T-helper 22 cell (primary cell): ENCODE measurements at places on chromosomes 1 and 21.
A peak's percentile ranks its signal among the peaks of the same experiment; 100 is the strongest.

- DNase-seq = no peak
These were observed 474 bp downstream of the FCRLA start for GRCh38 chr1:161707503-161707902.

- peak; percentile 43 for DNase-seq
These were observed at the start of gene CD48 for GRCh38 chr1:160711602-160712311. Gene CD48, minus strand, starts transcription at chr1:160711822. Its CDS starts 59 bp downstream, at chr1:160711763.

GRCh38 chr1:56399795-56400194, 179.6 kb downstream of the PLPP3 start:
- no peak for DNase-seq

DNA sequence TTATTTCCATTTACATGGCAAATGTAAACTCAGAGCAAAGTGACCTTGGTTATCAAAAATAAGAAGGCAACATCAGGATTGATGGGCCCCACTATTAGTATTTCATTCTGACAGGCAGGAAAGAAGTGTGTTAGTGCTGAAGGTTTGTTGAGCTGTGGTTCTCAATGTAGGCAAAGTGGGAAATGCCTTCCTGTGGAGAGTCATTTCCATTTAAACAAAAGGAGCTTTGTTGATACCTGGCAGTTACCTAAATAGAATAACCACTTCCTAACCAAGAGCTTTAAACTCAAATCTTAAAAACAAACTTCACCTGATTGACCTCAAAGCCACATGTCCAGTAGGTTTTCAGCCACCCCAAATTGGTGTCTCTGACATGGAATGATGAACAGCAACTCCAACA, 579.9 kb upstream of the BEND5 start:
- no peak for DNase-seq

DNA sequence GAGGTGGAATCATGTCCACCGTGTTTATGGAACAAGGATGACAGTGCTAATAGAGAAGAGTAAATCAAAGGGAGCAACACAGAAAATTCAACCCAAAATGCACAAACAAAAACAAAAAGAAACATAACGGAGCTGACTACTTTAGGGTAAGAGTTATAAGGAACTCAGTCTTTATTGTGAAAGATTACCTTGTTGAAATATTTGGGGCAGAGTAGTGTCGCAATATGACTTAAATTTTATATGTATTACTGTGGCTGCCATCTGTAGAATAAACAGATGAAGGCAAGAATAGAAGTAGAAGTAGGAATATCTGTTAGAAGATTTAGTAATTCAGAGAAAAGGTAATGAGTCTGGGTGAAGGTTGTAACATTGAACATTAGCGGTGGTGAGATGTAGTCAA, 913.9 kb downstream of the BRINP3 start:
- no peak for DNase-seq

GRCh38 chr1:205926213-205926612, 17.0 kb downstream of the SLC26A9 start:
- DNase-seq = no peak

DNA sequence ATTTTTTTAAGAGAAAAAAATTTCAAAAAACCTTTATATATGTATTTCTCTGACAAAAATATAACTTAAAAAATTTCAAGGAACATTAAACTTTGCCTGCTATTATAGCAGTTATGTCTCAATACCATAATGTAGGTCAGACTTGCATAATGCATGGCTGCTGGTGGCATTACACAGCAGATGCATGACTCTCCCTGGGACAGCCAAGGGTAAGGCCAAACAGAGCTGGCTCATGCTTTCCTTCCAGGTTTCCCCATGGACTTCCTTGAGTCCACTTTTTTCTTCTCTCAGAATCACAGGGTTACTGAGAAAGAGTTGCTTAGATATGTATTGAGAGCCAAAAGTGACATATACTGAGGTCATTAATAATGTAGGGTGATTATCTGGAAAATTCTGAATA, 43.7 kb downstream of the RHOU start:
- DNase-seq = no peak

GRCh38 chr1:53332186-53332564, 4.3 kb upstream of the LRP8 start:
- no peak for DNase-seq

DNA sequence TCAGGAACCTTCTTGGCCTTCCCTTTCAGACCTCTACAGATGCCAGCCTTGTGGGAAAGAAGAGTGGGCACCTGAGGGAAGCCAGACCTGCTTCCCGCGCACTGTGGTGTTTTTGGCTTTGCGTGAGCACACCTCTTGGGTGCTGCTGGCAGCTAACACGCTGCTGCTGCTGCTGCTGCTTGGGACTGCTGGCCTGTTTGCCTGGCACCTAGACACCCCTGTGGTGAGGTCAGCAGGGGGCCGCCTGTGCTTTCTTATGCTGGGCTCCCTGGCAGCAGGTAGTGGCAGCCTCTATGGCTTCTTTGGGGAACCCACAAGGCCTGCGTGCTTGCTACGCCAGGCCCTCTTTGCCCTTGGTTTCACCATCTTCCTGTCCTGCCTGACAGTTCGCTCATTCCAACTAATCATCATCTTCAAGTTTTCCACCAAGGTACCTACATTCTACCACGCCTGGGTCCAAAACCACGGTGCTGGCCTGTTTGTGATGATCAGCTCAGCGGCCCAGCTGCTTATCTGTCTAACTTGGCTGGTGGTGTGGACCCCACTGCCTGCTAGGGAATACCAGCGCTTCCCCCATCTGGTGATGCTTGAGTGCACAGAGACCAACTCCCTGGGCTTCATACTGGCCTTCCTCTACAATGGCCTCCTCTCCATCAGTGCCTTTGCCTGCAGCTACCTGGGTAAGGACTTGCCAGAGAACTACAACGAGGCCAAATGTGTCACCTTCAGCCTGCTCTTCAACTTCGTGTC, 995 bp upstream of the ZBTB48 start:
- DNase-seq = no peak

- DNase-seq = no peak
These were observed 44.8 kb downstream of the RIMS3 start for GRCh38 chr1:40620586-40621210.

DNA sequence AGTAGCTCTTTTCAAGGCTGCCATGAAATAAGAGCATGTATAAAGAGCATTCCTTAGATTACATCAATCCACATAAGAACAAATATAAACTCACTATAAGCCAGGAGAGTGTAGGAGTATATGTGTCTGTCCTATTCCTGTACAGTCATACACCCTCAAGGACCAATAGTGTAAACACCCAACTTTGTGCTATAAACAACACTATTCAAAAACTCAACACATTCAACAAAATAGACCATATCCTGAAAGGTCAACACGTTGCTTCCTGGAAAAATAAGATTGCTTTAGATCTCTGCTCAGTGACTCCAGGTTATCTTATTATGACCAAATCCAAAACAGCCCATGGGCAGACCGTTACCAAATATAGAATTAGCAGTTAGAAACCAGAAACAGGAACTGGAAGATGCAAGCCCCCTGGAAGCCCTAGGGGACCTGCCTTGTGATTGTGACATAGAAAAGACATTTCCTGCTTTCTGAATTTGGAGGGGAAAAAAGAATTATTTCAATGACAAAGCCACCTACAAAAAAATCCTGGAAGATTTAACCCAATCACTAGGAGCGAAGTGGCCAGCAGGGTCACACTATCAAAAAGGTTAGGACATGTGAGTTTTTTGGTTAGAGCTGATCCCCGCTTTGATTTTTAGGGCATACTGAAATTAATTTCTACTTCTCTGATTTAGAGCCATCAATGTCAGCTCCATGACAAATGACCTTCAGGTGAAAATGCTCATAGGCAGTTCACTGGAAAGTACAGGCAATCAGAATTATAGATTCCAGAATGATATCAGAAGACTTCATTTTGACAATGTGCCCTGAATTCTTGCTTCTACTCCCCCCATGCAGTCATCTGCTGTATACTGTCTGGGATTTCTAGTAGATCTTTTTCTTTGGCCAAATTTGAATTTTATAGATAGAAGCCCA, 59.9 kb downstream of the LRRC8C start:
- DNase-seq = no peak

- DNase-seq = no peak
These were observed 62.1 kb downstream of the GNG12 start for GRCh38 chr1:67771152-67771551.

GRCh38 chr21:34936371-34936789, 112.7 kb downstream of the RUNX1 start:
- DNase-seq = no peak

DNA sequence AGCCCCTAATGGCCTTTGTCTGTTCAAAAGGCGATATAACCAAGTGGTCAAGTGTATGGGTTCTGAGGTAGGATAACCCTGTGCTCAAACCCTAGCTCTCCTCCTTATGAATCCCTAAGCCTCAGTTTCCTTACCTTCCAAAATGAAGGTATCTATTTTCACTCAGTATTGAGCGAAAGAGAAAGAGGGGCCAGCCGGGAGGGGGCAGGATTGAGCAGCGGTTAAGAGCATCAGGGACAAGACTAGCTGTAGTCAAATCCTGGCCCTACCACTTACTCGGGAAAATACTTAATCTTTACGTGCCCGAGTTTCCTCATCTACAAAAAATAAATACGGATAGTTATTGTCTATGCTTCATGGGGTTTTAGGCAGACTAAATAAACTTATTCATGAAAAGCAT, 25.7 kb downstream of the LY9 start:
- no peak for DNase-seq

DNA sequence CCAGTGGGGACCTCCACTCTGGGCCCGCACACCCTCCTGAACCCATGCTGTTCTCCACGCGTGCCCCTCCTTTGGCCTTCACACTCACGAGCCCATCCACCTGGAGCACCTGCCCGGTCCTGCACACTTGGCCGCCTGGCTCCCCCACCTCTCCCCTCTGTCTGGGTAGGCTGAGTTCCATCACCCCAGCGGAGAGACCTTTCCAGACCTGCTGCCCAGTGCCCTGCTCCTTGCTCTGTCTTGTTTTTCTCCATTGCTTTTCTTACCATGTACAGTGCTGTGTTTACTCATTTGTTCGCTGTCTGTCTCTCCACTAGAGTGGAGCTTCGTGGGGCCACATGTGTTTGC, 351.0 kb upstream of the VAMP3 start:
- DNase-seq = no peak

DNA sequence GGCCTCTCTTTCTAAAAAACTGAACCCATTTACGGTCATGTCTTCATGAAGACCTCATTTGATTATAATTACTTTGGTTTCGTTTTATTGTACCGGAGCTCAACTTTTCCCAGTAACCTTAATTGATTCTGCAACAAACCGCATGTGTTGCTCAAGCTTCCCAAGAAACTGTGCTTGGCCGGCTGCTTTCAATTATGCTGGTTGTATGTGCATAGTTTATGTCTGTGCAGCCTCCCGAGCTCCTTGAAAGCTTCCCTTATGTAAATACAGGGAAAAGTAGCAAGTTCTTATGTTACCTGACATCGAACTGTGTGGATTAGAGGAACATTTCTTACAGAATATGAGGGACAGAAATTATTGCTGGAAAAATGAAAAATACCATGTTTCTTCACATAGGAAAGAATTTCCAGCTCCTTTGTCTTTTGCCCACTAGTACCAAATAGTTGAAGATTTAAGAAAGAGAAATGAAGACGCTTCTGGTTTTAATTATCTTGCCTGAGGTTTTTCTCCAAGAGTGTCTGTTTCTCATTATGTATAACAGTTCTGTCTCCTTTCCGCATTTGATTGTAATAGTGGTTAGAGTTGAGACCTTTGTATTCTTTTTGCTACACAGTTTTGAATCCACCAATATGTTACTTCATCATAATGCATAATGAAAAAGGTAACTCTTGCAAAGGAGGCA, 2.1 kb downstream of the VCAM1 start:
- no peak for DNase-seq

GRCh38 chr1:177338376-177338775, 167.6 kb downstream of the BRINP2 start:
- no peak for DNase-seq

- DNase-seq = no peak
These were observed 184.5 kb downstream of the CAMTA1 start for GRCh38 chr1:6969762-6970161.

DNA sequence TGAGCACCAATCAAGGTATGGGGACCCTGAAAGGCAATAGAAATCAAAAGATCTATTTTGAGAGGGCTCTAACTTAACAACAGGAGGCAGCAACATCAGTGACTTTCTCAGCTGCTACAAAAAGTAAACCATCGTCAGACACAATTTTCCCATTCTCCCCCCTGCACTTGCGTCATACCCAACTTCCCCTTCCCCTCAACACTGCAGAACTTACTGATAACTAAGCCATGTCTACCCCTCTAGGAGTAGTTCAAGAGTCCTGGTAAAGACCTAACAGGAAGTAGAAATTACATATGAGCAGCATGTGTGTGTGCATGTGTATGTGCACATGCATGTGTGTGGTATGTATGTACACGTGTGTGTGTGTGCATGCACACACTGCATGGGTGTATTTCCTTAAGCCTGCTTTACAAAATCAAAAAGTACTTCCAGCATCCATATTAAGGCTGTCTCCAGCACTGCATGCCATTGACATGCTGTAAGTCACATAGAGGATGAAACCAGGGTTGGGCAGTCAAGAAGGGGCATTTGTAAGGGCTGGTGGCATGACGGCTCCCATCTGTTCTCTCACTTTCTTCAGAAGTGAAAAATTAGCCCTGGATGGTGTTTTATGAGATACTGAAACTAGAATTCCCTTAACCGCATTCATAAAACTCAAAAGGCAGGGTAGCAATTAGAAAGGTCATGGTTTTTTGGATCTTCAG, 460.1 kb upstream of the RUNX1 start:
- no peak for DNase-seq

GRCh38 chr1:215439549-215439948, 127.6 kb upstream of the KCTD3 start:
- no peak for DNase-seq

DNA sequence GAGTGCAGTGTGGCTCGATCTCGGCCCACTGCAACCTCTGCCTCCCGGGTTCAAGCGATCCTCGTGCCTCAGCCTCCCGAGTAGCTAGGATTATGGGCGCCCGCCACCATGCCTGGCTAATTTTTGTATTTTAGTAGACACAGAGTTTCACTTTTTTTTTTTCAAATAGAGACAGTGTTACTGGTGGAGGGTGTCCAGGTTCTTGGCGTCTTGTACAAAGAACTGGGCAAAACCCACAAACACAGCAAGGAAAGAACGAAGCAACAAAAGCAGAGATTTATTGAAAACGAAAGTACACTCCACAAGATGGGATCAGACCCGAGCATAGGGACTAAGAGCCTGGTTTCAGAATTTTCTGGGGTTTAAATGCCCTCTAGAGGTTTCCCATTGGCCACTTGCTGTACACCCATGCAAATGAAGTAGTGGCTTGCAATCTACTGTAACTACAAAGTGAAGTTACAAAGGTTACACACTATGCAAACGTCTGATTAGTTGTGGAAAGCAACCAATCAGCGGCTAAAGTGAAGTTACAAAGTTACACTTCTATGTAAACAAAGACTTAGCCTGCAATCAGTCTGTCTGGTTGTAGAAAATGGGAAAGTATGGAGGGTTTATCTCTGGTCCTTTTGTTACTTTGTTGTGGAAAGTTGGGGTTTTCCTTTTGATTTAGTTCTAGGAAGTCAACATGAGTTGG, 199.1 kb downstream of the DYRK1A start:
- no peak for DNase-seq

DNA sequence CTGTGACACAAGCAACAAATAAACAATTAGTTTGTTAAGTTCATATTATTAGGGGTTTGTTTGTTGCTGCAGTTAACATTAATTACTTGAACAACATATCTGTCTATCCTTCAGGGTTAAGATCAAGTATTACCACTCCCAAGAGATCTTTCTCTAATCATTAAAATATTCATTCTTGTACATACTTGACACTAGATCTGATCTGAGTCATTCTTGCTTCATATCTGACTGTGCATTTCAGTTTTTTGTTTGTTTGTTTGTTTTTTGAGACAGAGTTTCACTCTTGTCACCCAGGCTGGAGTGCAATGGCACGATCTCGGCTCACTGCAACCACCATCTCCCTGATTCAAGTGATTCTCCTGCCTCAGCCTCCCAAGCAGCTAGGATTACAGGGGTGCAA, 613.3 kb upstream of the PLXNA2 start:
- DNase-seq = no peak
